Urinary bladder (tissue), 4 donors: ENCODE measurements at places on chromosomes 11 and 22. TPM values are rescaled to one million over a fixed set of nuclear protein-coding genes. Genes with fewer than 3 reads are reported as not detected.

DNA sequence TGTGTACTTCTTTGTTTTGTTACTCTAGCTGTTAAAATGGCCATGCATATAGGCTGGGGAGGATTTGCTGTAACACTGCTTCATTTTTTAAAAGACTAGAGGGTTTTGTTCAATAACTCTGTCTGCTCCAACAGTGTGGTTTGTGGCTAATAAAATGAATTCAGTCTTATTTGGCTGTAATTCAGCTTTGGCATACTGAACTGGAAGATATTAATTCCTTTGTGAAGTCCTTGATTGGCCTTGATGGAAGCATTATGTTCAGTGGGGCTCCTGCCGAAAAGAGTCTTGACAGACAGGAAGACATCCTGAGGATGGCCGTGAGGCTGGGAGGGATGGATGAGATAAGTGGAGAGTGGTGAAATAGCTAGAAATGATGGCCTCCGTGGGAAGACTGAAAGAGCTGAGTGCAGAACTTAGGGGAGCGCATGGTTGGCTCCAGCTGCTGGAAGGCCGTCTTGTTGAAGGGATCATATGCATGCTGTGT is 44.8 kb upstream of the MYO18B start:
- peak; percentile 39 for DNase-seq

Gene NLRX1
- 11.7 TPM for total RNA-seq

DNA sequence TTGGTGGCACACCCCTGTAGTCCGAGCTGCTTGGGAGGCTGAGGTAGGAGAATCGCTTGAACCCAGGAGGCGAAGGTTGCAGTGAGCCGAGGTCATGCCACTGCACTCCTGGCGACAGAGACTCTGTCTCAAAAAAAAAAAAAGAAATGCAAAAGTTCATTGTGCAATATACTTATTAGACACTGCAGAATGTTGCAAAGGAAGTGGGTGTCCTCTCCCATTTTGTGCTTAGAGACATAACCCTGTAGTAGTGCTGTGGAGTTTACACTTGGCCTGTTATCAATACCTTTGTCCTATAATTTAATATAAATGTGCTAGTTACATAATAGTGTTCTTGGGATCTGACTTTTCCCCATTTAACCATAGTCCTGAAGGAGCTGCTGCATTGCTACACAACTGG is 9.4 kb downstream of the BCL2L13 start:
- no peak for DNase-seq

GRCh38 chr11:35859301-35859700 is 84.6 kb upstream of the LDLRAD3 start:
- DNase-seq = no peak

GRCh38 chr11:88909500-88909899 is 156.3 kb downstream of the GRM5 start:
- no peak for DNase-seq

- no peak for DNase-seq
Measured at GRCh38 chr11:65489706-65490320, 9.0 kb upstream of the MALAT1 start.

DNA sequence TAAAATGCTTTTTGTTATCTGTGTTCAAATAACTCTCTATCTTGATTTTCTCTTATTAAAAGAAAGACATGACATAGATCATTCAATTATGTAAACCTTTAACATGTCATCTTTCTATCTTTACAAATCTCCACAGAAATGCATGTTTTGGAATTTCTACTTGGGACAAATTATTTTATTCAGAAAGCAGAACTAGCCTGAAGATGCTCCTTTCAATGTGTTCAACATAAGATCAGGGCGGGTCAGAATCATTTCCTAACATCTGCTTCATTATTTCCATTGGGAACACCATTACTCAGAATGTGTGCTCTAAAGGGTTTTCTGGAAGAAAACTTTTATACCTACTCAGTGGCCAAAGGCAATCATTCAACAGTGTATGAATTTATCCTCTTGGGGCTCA is at the start of gene OR5AL1:
Gene OR5AL1, plus strand, starts transcription at position 301 of the 400 bp plus-strand sequence.
- DNase-seq = no peak

DNA sequence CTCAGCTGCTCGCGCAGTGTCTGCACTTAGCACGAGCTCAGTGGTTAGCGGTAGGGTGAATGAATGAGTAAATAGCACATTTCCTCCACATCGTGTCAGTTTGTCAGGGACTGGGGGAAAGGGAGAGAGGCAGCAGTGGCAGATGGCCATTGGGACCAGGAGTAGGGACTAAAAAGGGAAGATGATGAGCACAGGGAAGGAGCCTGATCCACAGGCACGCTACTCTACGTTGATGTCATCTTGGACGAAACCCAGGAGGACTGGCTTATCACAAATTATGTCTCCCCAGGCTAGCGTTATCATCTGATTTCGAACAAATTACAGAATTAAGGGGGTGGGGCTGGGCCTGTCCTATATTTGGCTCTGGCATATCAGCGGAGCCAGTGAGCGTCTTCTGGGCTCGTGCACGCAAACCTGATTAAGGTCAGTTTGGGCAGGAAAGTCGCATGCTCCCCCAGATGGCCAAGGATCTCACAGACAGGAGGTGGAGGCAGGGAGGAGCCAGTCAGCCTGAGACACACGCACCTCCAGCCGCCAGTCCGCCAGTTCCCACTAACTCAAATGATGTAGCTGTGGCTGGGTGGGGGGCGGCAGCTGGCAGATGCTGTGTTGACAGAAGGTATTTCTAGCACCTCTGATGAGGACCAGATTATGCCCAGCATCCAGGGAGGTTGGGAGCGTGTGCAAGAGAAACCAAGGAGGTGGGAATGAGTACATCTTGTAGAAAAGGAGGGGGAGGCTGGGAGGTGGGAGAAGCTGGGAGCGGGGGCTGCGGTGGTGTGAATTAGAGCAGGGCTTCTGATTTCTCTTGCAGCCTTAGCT is 97.4 kb upstream of the PRDM11 start:
- DNase-seq = peak; percentile 59

Gene L3MBTL2
- 12.4 TPM for total RNA-seq
